Bronchial epithelial cell (primary cell): ENCODE measurements at places on chromosomes 3 and 15.

- no peak for DNase-seq
These were observed 45.9 kb upstream of the LMCD1 start for GRCh38 chr3:8455526-8456411.

GRCh38 chr3:69915726-69916125, 83.8 kb upstream of the SAMMSON start:
- DNase-seq, result no peak

GRCh38 chr3:108234387-108234957, 12.2 kb upstream of the IFT57 start:
- DNase-seq, result no peak

- DNase-seq, result no peak
These were observed 23.5 kb downstream of the EXOG start for GRCh38 chr3:38519651-38520050.

- no peak for DNase-seq
These were observed 1.5 kb upstream of the VIPR1 start for GRCh38 chr3:42500909-42501308.

DNA sequence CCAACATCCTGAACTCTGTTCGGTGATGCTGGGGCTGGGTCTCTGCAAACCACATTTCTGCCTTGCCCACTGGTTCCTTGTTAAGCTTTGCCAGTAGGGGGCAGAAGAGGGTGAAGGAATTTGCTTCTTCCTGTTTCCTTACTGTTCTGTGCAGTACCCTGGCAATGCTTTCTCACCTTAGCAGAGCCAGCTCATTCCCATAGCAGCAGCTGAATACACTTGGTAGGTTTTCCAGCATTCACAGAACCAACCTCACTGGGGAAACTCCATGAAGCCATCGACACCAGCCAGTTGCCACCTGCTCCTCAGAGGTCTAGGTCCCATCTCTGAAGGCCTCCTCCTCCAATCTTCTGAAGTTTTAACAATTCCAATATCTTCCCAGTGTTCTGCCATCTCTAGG, 308.4 kb downstream of the PDCD6IP start:
- DNase-seq, result peak; percentile 25

DNA sequence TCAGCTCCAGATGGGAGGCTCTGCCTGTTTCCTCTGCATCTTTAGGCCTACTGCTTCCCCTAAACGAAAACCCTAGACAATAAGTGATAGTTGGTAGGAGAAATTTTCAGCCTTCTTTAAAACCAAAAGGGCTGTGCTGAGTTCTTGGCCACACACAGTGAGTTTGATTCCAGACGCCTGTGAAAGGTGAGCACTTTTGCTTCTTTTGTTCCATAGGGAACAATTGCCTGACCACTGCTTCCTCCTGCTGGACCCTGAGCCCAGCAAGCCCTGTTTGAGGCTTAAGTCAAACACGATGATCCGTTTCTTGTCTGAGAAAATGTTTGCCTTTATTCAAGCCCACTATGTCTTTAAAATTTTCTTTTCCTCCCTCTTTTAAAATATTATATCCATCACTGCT, 493.9 kb downstream of the ZIC1 start:
- DNase-seq, result no peak

GRCh38 chr3:15345608-15346137, 13.3 kb upstream of the SH3BP5 start:
- no peak for DNase-seq

DNA sequence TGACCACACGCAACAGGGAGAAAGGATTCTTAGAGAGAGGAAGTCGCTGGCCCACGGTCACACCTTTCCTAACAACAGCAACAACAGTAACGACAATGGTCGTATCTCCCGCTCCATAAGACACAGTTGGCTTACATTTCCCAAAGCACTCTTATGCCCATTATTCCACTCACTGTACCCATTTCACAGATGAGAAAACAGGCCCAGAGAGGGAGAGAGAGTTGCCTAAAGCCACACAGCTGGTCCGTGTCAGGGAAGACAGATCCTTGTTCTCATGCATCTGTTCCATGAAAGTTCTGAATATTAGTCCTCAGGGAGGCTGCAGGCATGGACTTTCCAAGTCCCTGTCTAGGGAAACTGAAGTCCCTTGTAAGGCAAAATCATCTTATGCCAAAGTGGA, 42.0 kb upstream of the ATP2B2 start:
- no peak for DNase-seq

DNA sequence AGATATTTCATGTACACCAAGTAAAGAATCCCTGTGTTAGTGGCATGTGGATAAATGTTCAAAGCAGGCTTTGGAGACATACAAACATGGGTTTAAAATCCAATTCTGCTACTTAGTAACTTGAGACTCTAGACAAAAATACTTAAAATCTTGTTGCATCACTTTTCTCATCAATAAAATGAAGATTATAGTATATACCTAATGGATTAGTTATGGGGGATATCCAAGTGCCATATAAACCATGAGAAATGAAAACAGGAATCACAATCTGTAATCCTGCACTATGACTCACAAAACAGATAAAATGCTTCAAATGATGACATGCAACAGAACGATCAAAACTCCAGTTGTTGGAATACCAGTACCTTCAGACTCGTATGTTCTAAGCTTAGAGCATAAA, 496.0 kb upstream of the RGMA start:
- DNase-seq, result no peak

GRCh38 chr15:35557544-35557943, 11.6 kb upstream of the DPH6 start:
- peak; percentile 95 for DNase-seq

- no peak for DNase-seq
These were observed 4.4 kb downstream of the GATA2 start for GRCh38 chr3:128488636-128488990.

DNA sequence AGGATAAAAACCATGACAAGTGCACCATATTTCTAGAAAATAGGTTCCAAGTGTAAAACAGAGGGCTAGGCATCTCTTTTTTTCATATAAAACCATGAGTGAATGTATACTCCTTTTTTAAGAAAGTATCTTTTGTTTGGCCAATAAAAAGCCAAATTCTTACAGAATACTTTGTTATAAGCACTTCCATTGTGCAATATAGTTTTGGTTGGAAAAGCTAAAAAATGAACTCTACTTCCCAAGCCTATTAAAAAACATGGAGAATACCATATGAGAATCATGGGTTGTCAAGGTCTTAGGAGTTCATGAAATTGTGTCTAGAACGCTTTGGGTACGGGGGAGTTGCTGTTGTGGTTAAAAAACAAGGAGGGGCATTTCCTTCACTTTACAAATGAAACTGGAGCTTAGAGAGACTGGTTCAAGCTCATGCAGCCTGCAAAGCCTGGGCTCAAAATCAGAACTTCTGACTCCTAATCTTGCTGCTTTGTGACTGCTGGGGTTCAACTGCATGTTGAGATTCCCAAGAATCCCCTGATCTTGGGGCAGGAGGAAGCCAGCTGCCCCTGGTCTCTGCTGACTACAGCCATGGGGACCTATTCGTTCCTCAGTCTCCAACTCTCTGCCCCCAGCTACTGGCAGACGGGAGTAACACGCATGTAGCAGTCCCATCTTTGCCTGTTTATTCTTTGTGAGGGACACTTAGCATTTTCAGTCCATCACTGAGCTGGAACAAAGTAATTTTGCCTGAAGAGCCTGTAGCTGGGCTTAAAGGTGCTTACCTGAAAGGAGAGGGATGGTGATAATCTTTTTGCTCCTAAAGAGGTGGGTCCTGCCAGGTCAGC, 229.1 kb downstream of the CHST2 start:
- DNase-seq, result no peak

DNA sequence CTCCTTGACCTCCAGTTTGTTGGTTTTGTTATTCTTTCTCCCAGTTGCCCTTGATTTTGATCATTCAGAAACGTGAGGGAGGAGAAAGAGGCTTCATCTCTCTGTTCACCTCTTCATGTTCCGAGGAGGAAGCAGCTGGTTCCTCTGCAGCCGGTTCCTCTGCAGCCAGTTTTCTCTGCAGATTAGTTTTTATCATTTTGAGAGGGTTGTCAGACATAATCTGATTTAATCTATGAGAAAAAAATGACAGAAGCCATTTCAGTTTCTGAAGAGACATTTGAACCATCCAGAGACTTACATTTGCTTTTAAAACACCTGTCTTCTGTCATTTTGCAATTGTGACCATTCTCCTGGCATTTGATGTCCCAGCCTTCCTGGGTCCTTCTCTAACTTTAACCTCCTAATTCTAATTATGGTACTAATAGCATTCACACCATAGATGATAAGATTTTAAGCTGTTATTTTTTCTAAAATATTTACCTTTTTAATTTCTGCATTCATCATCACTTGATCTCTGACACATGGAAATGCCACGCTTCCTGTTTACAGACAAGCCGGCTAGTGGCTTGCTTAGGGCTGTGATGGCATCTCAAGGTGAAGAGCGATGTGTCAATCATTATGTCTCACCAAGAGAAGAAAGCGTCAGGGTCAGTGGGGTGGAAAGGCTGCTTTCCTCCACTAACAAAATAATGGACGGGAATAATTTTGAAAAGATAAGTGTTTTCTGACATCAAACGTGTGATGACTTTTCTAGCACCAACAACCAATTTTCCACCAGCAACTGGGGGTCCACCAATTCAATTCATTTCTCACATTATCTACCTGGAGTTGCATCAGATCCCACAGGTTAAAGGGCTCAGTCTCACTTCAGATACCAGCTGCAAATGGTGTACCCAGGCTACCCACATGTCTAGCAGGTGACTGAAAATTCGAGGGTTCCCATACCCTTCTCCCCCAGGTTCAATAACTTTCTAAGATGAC, 76.4 kb downstream of the CHRNA7 start:
- DNase-seq, result no peak

DNA sequence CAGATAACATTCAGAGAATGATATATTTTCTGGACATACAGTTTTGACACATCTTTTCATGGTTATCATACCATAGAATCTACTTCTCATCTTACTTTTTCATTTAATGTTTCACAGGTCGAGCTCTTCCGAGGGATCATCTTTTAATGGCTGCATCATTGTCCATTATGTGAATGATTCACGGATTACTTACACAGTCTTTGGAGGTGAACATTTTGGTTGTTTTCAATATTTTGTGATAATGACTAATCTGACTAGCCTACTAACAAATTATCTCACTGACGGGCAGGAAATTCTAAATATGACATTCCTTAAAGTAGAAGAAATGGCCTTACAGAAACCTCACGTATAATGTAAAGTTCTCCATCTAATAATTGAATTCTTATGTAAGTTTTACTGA, 209.1 kb upstream of the STRIT1 start:
- no peak for DNase-seq

DNA sequence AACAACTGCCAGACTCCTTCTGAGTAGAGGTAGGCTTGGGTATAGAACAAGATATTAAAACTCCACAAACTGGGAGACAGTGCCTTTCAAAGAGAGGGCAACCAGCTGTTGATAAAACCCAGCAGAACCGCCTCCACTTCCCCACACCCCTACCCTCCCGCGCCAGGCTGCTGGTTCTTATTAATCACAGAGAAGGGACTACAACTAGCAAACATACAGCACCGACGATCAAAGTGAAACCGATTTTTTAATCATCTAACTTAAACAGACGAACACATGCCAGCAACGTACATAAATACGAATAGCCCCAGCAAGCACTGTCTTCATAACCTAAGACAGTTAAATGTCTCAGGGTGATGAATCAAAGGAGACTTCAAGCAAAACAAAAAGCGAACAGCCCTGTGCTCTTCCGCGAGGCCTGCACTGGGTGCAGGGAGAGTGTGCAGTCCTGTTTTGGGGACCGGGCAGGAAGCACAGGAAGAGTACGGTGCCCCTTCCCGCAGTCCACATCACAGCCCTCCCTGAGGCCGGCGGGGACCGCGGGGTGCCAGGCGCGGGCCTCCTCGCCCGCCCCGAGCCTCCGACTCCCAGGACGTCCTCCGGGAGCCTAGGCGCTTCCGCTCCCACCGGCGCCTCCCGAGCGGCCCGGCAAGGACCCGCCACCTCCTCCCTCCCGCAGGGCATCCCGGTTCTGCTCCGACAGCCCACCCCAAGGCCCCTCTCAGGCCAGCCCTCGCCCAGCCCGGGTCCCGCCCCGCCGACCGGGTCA, 75.1 kb upstream of the VGLL4 start:
- DNase-seq, result peak; percentile 61

- DNase-seq, result peak; percentile 68
These were observed 798.8 kb downstream of the OTOL1 start for GRCh38 chr3:162295323-162295983.

- peak; percentile 17 for DNase-seq
These were observed 1081.7 kb downstream of the NAALADL2 start for GRCh38 chr3:175940881-175941280.

GRCh38 chr3:30324587-30324986, 281.8 kb upstream of the TGFBR2 start:
- no peak for DNase-seq

DNA sequence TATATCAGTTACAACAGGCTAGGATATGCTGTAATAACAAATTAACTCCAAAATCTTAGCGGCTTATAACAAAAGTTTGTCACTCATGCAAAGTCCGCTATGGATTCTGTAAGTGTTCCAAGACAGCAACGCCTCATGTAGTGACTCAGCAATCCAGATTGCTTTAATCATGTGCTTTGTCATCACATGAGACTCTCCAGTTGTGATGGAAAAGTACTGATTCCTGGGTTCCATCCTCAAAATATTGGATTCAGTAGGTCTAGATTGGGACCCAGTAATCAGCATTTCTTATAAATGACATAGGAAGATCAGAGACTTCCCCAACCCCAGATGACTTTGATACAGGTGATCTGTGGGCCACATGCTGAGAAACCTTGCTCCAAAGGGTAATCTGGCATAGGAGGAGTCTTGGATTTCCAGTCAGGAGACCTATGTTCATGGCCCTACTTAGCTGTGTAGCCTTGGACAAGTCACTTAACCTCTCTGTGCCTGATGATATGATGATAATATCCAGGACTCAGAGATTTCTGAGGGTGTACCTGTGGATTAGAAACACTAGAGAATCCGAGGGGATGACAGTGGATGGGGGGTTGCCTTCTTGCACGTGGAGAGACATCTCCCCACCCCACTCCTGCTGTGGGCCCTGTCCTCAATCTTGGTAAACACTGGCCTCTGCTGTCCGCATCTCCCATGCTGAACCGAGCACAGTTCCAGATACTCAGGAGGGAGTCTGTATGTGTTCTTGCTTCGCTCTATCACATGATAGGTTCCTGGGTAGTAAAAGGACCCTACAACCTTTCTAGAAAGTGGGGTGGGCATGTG, 65.5 kb downstream of the CORO2B start:
- DNase-seq, result peak; percentile 65

DNA sequence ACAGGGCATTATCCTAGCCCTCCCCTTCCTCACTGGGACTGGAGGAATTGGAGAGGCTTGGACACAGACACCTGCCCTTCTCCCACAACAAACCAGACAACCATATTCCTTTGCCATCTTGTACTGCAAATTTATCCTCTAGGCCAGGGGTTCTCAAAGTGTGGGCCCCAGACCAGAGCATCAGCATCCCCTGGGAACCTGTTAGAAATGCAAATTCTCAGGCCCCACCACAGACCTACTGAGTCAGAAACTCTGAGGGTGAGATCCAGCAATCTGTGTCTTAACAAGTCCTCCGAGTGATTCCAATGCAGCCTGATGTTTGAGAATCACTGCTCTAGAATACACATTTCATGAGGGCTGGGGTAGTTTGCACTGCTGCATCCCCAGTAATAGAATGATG, 115.4 kb downstream of the OXNAD1 start:
- DNase-seq, result no peak

- DNase-seq, result no peak
These were observed 215.1 kb downstream of the TIGIT start for GRCh38 chr3:114508976-114509375.
